ENCODE measurements at places on chromosomes 7 and 10.

GRCh38 chr7:46855851-46856250 lies 726.1 kb downstream of the TNS3 start:
- no peak for DNase-seq

DNA sequence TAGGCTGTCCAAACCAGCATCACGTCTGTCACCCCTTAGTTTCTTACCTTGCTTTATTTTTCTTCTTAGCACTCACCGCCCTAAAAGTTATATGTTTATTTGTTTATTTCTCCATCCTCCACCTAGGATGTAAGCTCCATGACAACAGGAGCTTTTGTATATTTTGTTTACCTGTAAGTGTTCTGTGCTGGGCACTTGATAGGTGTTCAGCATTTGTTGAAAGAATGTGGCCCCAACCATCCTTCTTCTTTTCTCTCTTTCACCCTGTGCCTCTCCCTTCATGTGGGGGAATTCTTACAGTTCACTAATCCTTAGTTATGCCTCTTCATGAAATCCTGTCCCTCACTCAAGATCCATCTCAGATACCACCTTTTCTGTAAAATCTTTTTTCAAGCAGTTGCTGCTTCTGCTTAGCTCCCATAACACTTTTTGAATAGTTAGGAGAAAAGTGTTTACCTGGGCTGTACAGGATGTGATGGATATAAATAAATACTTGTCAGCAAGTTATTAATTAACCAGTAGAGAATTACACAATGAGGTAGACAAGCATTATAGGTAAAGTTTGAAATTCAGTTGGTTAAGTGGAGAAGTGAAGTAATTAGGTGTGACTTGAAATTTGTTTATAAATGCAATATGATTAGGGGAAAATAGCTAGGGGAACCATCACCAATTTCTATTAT lies 9.7 kb downstream of the AHR start:
- no peak for DNase-seq

- no peak for DNase-seq
These were observed 59.1 kb downstream of the PDGFA start for GRCh38 chr7:460374-461116.

- DNase-seq, result no peak
These were observed 1340.9 kb downstream of the XPNPEP1 start for GRCh38 chr10:108582387-108582786.

DNA sequence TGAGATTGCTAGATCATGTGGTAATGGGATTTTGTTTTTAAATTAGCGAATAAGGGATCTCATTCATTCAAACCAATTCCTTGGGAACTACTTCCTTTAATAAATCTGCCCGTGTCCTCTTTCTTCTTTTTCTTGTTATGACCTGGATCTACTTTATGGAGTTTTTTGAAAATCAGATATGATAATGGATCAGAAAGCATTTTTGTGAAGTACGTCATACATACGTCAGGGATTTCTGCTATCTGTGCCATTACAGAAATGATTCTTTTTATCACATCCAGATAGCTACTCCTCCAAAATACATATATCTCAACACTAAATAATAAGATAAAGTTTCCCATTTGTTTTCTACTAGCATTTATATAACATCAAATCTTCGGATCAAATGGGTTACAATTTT lies 40.2 kb upstream of the STK17A start:
- DNase-seq, result no peak

DNA sequence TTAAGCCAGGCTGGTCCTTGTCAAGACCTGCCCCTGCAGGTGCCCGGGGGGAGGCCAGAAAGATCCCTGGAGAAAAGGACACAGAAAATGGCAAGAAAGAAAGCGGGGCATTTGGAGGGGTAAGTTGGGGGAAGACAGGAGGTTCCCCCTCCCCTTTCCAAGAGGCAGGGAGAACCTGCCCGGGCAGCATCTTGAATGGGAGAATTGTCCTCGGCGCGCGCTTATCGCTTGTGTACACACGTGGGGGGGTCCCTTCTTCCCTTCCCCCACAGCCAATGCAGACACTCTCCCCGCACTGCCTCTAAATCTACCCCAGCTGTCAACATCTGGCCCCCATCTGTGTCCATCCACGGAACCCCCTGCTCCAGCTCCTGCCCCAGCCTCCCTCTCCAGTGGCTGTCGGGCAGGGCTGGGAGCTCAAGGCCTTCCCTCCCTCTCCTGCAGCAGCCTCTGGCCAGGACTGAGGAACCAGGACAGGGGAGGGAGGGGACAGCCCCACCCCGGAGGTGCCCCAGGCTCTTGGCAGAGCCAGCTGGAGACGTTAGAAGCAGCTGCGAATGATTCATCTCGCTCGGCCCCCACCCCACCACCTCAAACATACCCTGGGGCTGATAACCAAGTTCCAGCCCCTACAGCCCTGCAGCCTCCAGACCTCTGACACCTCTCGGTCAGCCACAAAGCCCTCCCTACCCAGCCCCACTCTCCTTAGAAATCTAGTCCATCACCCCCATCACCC lies 25.3 kb downstream of the EPHB4 start:
- DNase-seq, result no peak

GRCh38 chr10:109877546-109877945 lies 45.8 kb downstream of the XPNPEP1 start:
- DNase-seq, result no peak

GRCh38 chr10:44279426-44280126 lies 105.3 kb downstream of the CXCL12 start:
- no peak for DNase-seq

- no peak for DNase-seq
These were observed 2.4 kb upstream of the PAX2 start for GRCh38 chr10:100742936-100743335.

DNA sequence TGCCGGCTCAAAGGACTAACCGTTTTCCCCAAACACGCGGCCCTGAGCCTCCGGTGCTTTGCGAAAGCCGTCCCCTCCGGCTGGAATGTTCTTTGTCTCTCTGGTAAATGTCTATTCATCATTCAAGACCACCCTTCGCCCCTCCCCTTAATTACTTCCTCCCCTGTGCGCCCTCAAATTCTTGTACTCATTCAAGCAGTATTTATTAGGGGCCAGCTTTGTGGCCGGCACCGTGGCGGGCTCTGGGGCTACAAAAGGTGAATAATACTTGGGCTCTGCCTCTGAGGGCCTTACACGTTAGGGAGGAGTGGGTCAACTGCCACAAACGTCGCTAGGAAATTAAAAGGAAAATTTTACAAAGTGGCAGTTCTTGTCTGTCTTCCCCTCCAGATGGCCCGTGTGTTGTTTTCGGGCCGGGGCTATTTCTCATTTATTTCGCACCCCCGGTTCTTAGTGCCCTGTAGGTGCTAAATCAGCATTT lies 1.5 kb upstream of the MEST start:
- DNase-seq, result peak; percentile 79
